Stimulated activated CD4-positive, alpha-beta T cell treated with anti-CD3 and anti-CD28 coated beads, TNF-alpha, amount 100 ng/mL, for 48 hours (primary cell): ENCODE measurements at places on chromosomes 7 and 10.
A peak's percentile ranks its signal among the peaks of the same experiment; 100 is the strongest.

GRCh38 chr7:110148054-110148453 is 942.9 kb upstream of the LRRN3 start:
- DNase-seq, result no peak

DNA sequence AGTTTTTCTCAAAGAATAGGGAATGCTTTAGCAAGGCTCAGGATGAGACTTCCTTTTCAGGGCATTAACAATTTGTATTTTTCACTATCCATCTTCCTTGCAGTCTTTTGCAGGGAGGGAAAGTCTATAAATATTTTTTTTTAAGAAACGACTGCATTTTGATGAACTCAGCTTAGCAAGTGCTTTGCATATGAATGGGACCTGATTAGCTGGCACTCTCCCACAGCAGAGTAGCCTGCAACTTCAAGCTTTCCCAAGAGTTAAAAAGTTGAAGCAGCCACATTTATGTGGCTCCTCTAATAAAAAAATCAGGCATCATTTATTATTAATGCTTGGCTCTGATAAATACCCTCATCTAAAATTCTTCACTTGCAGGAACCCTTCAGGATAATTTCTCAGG is 134.0 kb downstream of the GRID1 start:
- DNase-seq, result no peak

DNA sequence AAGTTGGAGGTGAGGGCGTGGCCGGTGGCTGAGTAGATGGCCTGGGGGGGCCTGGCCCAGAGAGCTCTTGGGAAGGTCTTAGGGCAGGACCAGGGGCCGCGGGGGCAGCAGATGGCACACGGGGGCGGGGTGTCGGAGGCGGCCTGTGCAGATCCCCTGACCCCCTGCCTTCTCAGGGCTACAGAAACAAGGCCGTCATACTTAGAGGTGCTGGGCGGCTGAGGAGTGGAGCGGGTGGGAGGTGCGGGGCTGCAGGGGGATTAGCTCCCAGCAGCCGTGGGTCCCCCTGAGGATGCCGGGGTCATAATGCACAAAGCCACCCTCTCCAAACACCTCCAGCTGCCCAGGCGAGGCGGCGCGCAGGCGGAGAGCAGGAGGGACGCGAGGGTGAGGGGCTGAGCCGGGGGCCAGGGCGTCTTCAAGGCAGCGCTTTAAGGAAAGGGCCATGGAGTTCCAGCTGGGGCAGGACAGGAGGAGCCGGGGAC is 40.4 kb upstream of the ZNF32 start:
- DNase-seq, result no peak

- DNase-seq, result no peak
Observed at GRCh38 chr7:142506601-142507000, 242.7 kb upstream of the PRSS1 start.

- no peak for DNase-seq
Observed at GRCh38 chr10:1560535-1561192, 176.7 kb downstream of the ADARB2 start.

DNA sequence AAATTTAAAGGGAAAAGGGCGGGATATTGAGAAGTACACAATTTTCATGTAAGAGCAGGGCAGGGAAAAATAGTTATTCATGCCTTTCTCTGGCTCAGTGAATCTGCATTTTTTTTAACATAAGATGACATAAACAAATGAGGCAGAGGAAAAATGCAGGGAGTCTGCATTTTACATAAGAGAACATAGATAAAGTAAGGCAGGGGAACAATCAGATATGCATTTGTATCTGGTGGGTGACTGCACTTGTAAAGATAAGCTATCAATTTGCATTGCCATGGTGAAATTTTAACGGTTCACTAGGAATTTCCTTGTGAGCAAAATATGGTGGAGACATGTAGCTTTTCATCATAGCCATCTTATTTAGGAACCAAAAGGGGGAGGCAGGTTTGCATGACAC is 33.5 kb downstream of the ALOX5 start:
- DNase-seq, result no peak

- no peak for DNase-seq
Observed at GRCh38 chr10:46064269-46064817, 18.3 kb upstream of the MSMB start.

DNA sequence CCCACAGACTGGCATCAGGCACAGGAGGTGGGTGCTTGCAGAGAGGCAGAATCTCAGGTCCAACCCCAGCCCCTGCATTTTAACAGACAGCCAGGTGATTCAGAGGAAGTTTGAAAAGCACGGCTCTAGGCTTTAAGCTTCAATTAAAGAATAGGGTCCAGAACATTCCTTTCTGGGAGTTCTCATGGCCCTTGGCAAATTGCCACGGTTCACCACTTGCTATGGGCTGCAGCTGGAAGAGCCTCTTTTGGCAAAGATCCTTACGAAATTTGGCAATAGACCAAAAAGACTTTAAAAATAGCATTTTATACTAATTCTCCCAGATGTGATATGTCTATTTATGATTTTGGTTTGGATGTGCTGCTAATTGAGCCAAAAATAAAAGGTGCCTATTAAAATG is 148.1 kb downstream of the ITGA8 start:
- no peak for DNase-seq

DNA sequence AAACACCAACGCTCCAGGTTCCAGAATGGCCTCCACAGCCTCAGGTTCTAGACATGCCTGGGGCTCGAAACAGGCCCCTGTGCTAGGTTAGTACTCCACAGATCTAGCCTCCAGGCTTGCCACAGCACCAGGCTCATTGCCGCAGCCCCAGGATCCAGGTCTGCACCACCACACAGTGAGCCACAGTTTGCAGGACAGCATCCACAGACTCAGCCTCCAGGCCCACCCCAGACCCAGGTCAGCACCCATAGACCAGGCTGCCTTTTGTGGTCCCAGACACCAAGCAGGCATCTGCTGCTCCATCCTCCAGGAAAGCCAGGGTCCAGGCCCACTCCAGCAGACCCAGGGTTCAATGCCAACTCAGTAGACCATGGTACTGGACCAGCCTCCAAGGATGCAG is 132.3 kb upstream of the VSTM2A start:
- DNase-seq, result no peak

- peak; percentile 8 for DNase-seq
Observed at GRCh38 chr7:128672927-128673517, 930 bp downstream of the GARIN1A start.

- DNase-seq, result no peak
Observed at GRCh38 chr10:72702868-72703581, 11.1 kb downstream of the MCU start.

DNA sequence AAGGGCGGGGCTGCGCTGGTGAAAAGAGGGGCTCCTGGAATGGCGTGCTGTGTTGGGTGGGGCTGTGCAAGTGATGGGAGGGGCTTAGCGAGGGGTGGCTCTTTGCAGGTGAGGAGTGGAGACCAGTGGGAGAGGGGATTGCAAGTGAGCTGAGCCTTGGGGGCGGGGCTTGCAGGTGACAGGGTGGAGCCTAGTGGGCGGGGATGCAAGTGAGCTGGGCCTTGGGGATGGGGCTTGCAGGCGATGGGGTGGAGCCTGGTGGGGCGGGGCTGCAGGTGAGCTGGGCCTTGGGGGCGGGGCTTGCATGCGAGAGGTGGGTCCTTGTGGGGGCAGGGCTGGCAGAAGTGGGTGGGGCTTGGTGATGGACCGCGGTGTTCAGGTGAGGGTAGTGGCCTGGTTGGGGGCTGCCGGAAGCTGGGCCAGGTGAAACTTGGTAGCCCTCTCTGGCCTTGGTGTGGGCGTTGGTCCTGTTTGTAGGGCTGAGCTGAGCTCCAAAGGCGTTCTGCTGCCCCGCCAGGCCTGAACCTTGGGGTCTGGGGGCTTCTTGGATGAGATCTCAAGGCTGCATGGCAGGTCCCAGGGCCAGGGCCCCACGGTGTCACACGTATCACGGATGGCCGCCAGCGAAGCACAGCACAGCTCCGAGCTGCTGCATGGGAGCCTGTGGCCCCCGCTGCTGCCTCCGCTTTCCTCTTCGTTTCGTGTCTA is 743 bp upstream of the PITRM1 start:
- no peak for DNase-seq

DNA sequence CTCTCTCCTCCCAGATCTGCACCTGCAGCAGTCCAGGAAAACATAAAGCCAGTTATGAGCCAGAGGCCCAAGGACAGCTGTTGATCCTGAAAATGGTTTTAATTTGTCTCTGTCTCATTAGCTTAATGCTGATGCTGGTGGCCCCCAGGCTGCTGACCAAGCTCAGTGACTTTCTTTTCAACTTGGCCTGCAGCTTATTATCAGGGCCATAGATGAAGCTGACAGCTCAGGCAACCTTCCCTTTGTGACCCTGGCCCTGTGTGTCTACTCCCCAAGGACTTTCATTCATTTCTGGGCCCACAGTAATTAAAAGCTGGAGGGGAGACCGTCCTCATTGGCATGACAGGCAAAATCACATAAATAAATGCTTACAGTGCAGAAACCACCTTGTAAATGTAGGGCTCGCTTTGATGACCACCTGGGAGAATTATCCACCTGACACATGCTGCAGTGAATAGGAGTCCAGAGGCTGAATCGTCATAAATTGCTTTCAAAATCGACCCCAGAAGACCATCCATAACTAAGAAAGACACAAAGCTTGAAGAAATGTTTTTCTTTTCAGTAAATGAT is 138.5 kb downstream of the NPY start:
- no peak for DNase-seq

- no peak for DNase-seq
Observed at GRCh38 chr10:24444337-24444736, 235.4 kb downstream of the KIAA1217 start.

- no peak for DNase-seq
Observed at GRCh38 chr7:116502201-116503096, 2.9 kb downstream of the CAV2 start.

DNA sequence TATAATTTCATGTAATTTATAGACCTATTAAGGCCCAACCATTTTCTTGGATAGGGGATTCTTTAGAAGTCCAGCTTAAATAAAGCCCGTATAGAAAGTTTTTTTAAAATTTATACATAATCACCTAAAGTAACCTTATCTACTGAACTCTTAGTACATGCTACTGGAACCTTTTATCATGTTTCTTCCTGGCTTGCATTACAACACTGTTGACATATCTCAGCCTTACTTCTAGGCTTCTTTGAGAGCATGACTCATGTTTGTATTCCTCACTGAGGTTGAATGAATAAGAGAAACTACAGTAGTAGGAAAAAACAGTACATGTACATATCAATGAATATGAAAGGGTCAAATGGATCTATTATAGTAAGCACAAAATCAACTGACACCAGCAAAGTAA is 8.2 kb upstream of the MAGI2 start:
- no peak for DNase-seq

DNA sequence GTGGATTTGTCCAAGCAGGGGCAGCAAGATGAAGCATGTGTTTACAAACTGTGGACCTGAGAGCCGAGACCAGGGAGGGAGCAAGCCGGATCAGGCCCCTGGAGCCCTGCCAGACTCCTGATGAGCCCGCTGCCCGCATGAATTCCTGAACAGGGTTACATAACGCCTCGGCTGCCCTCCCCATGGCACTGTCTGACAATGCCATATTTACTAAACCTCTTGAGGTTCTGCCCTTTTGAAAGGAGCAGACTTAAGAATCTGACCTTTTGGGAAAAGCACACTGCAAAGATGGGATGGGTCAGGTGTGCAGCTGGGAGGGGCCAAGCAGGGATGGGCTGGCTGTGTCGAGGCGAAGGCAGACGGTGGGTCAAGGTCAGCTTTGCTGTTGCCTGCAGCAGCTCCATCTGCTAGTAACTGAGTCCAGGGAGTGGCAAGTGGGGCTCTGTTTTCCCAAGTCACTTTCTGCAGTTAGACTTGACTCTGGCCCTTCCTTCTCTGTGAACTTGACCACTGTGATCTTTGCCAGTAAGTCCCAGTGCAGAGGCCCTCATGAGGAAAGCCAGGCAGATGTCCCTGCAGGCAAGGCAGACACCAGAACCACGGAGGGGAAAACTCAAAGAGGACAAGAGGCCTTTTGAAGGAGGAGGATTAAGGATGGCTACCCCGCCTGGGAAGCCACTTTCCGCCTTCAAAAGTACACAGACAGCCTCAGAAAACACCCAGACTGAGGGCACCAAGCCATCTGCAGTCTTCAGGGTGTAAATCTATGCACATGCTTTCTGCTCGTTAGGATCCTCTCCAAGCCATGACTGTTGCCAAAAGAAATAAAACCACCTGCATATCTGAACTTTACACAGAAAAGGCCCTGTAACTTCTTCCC is 175.8 kb downstream of the TNS3 start:
- DNase-seq, result no peak

DNA sequence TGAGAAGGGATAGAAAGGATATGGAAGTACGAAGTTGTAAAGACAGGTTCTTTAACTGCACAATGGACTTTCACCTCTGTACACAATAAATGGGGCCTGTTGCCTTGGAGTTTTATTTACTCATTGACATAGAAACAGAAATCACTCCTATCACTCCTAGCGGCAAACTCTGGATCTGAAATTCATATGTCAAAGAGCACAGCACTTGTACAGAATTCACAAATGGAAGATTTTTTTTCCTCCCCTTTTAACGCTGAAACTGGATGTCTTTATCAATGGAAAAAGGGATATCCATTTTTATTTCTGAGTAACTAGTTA is 18.2 kb downstream of the NT5C3A start:
- DNase-seq, result no peak

DNA sequence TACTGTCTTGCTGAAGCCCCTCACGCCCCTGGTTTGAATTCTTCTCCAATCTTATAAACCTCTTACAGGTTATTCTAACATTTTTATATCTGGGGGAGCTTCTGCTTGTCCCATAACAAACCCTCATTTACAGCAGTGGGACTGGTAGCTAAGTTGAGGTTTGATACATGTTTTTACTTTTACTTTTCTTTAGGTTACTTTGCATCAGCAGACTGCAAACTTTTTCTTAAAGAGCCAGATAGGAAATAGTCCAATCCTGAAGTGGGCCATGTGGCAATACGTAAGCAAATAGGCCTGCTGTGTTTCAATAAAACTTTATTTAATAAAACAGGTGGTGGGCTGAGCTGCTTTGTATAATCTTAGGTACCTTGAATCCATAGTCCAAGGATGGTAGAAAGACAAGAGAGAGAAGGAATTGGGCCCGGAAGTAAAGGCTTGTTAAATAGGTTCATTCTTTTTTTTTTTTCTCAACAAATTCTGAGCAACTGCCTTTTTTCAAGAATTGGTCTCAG is 27.3 kb downstream of the RAB18 start:
- no peak for DNase-seq

DNA sequence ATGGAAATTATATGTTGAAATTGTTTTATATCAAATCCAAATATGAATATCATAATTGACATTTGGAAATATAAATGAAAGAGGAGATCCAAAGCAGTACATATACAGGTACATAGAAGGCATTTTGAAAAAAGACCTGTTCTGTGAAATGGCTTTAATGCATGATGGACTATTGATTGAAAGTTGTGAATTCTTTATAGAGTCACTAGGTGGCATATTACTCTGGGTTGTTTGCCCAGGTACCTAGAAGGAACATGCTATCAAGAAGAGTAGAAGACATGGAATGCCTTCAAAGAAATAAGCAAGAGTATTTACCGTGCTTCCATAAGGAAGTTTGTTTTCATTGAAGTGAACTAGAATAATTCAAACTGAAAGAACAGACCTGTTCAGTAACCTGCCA is 160.0 kb upstream of the ANK3 start:
- no peak for DNase-seq

- DNase-seq, result no peak
Observed at GRCh38 chr7:986766-987751, 4.1 kb downstream of the CYP2W1 start.
